ENCODE measurements at places on chromosomes 4 and X. TPM values are rescaled to one million over a fixed set of nuclear protein-coding genes. Genes with fewer than 3 reads are reported as not detected.
A peak's percentile ranks its signal among the peaks of the same experiment; 100 is the strongest.

POU4F2 gene
- total RNA-seq, result not detected

ZNF674 gene
- 1.3 TPM for total RNA-seq

KCNIP4 gene
- total RNA-seq, result not detected

GRCh38 chrX:148380650-148381561 lies 119.5 kb upstream of the AFF2 start:
- no peak overlapping the region for H3K4me3 ChIP-seq
- no peak overlapping the region for H3K27ac ChIP-seq
- H3K4me1 ChIP-seq, result no peaks in the 10 kb centered on the region
- DNase-seq, result no peak
- no peaks in the 10 kb centered on the region for H3K27me3 ChIP-seq

DNA sequence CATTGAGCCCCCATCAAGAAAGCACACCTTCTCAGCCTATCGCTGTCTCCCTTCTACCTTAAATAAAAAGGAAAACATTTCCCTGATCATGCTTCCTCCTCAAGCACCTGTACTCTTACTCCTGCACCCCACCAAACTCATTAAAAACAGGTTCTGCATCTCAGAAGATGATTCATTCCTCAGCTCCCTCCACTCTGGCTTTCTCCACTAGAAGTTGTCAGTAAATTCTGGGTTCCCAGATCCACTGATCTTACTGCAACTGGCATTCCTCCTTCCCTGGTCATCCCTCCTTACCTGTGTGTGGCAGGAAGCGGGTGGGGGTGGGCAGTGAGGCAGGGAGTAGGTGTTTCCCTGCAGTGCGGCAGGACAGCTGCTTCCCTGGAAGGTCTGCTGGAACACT lies 108.8 kb downstream of the GPR143 start:
- DNase-seq, result no peak
- no peaks in the 10 kb centered on the region for H3K27me3 ChIP-seq
- H3K36me3 ChIP-seq, result no peaks in the 10 kb centered on the region
- H3K4me3 ChIP-seq, result no peak overlapping the region
- no peaks in the 10 kb centered on the region for H3K4me1 ChIP-seq

GRCh38 chr4:27245216-27245615 lies 384.6 kb downstream of the STIM2 start:
- no peaks in the 10 kb centered on the region for H3K4me1 ChIP-seq
- H3K36me3 ChIP-seq, result no peaks in the 10 kb centered on the region
- no peak overlapping the region for H3K4me3 ChIP-seq

DNA sequence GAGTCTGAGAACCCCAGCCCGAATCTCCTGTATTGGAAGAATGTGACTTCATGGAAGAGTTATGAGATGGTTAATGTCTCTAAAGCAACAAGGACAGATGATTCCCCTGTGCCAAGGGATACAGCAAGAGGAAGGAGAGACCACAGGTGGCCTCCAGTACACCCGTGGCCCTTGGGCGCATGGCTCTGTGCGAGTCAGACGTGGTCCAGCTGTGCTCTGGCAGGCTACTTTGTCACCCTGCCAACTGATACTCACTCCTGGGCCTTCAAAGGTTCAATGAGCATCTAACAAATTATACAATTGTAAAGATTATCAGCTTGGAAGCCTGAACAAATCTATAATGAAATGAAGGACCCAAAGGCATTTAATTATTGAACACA lies 71.7 kb downstream of the NYX start:
- H3K27me3 ChIP-seq, result no peaks in the 10 kb centered on the region
- DNase-seq, result no peak
- no peaks in the 10 kb centered on the region for H3K4me1 ChIP-seq
- H3K36me3 ChIP-seq, result no peaks in the 10 kb centered on the region

GRCh38 chrX:122248681-122249080 lies 935.4 kb upstream of the GRIA3 start:
- no peaks in the 10 kb centered on the region for H3K36me3 ChIP-seq
- no peaks in the 10 kb centered on the region for H3K4me1 ChIP-seq
- no peak overlapping the region for H3K4me3 ChIP-seq
- H3K27me3 ChIP-seq, result no peaks in the 10 kb centered on the region
- H3K27ac ChIP-seq, result no peak overlapping the region
- DNase-seq, result no peak

DNA sequence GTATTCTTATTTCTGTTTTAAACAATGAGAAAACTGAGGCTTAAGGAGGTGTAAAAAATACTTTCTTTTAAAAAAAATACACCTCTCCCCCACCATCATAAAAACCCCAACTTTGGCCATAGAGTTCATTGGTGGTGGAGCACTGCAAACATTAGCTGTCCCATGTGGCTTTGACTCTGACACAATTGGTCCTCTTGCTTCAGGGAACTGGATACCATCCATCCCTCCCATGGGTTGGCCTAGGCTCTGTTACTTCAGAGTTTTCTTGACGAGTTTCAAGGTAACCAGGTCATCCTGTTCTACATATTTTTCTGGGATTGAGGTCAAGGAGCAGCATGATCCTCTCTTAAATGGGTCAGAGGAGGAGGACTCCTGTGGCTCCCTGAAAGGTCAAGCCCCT lies 50.5 kb downstream of the TMEM164 start:
- H3K4me1 ChIP-seq, result no peaks in the 10 kb centered on the region
- no peaks in the 10 kb centered on the region for H3K27me3 ChIP-seq
- no peak for DNase-seq
- no peaks in the 10 kb centered on the region for H3K36me3 ChIP-seq

GRCh38 chr4:34010751-34011519 lies 2233.4 kb downstream of the ARAP2 start:
- no peaks in the 10 kb centered on the region for H3K4me1 ChIP-seq
- H3K36me3 ChIP-seq, result no peaks in the 10 kb centered on the region

- H3K4me3 ChIP-seq, result no peak overlapping the region
- H3K27me3 ChIP-seq, result no peaks in the 10 kb centered on the region
- H3K27ac ChIP-seq, result peak overlapping the region; percentile 74
- H3K36me3 ChIP-seq, result no peaks in the 10 kb centered on the region
Measured at GRCh38 chr4:119873132-119873531, 193.5 kb downstream of the MAD2L1 start.

- peak overlapping the region; percentile 14 for H3K4me3 ChIP-seq
- no peaks in the 10 kb centered on the region for H3K36me3 ChIP-seq
- peak; percentile 36 for DNase-seq
- peak overlapping the region; percentile 57 for H3K27ac ChIP-seq
- no peaks in the 10 kb centered on the region for H3K27me3 ChIP-seq
- peaks cover 24% of the 10 kb centered on the region for H3K4me1 ChIP-seq
Measured at GRCh38 chrX:107742700-107743191, 32.8 kb downstream of the TSC22D3 start.

- H3K4me3 ChIP-seq, result no peak overlapping the region
- DNase-seq, result no peak
Measured at GRCh38 chrX:10240918-10241317, 84.1 kb downstream of the CLCN4 start.

GRCh38 chr4:40190019-40190418 lies 6.8 kb upstream of the RHOH start:
- no peak overlapping the region for H3K27ac ChIP-seq
- no peak for DNase-seq
- no peaks in the 10 kb centered on the region for H3K27me3 ChIP-seq
- H3K4me3 ChIP-seq, result no peak overlapping the region
- no peaks in the 10 kb centered on the region for H3K36me3 ChIP-seq
